ENCODE measurements at places on chromosomes 4 and X.
A peak's percentile ranks its signal among the peaks of the same experiment; 100 is the strongest.

GRCh38 chr4:185358959-185359358 lies 36.8 kb downstream of the LRP2BP start:
- DNase-seq = no peak

DNA sequence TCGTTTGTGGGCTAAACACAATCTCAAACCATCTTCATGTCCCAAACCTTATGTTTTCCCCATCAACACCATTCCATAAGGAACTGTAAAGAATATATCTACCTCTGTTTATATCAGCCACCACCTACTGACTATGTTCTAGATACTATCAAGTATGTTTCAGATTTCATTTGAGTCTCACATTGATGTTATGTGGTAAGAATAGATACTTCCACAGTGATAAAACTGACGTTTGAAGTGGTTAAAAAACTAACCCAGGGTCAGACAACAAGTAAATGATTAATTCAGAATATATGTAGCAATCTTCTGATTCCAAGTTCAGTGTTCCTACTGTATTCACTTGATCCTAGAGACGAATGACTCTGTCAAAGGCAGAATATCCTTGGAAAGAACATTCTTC lies 156.8 kb upstream of the RASGEF1B start:
- DNase-seq = no peak

DNA sequence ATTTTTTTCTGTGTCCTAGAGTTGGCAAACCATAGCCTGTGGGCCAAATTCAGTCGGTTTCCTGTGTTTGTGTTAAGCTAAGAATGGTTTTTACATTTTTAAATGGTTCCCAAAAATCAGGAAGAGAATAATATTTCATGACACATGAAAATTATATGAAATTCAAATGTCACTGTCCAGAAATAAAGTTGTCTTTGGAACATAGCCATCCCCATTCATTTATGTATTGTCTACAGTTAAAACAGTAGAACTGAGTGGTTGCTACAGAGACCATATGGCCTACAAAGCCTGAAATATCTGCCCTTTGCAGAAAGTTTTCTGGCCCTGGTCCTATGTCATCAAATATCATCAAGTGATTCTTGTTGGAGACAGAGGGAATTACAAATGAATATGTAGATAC lies 15.5 kb downstream of the FRMPD4 start:
- no peak for DNase-seq

DNA sequence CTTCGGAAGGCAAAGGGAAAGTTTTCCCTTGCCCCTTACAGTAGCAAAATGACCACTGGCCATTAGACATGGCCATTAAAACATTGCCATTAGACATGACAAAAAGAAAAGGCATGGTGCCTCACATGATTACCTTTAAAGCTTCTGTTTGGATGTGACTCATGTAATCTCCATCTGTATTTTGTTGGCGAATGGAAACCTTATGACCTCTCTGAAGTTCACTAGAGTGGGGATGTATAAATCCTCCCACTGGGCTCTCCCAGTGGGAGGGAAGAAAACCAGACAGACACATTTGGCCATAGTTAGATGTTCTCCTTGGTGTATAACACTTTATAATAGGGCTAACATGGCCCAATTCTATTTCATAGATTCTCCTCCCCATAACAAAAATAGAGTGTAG lies 152.6 kb downstream of the MAGEB17 start:
- DNase-seq = no peak

- no peak for DNase-seq
Measured at GRCh38 chr4:6119507-6120020, 80.8 kb downstream of the JAKMIP1 start.

GRCh38 chr4:3196670-3197359 lies 52.1 kb upstream of the MSANTD1 start:
- DNase-seq = no peak

DNA sequence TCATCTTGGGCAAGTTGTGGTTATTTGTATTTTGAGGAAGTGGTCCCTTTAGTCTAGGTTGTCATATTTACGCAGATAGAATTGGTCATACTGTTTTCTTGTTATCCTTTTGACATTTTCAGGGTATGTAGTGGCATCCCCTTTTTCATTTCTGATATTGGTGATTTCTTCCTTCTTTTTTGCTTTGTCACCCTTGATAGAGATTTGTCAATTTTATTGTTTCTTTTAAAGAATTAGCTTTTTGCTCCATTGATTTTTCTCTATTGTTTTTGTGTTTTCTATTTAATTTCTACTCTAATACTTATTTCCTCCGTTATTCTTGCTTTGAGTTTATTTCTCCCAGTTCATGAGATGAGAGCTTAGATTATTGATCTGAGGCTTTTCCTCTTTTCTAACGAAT lies 87.7 kb downstream of the CPEB2 start:
- DNase-seq = no peak

GRCh38 chrX:150482537-150483206 lies 85.7 kb upstream of the MTM1 start:
- DNase-seq = no peak

DNA sequence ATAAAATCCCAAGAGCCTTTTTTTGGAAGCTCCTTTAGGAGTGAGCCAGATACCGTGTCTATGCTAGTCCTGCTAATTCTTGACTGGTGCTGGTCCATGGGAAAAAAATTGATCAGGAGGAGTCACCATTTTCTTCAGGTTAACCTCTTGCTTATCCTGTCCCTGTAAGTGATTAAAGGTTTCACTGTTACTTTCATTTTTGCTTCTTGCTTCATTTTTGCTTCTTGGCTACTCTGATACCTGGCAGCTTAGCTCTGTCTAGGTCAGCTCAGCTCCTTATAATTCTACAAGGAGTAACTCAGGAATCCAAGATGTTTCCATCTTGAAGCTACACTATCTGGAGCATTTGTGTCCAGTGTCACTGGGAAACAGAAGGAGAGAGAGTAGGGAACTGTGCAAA lies 45.7 kb downstream of the AFM start:
- no peak for DNase-seq

- DNase-seq = peak; percentile 71
Measured at GRCh38 chr4:165343353-165344191, 16.1 kb downstream of the MSMO1 start.

GRCh38 chrX:30504309-30504708 lies 73.3 kb downstream of the TASL start:
- DNase-seq = peak; percentile 45

DNA sequence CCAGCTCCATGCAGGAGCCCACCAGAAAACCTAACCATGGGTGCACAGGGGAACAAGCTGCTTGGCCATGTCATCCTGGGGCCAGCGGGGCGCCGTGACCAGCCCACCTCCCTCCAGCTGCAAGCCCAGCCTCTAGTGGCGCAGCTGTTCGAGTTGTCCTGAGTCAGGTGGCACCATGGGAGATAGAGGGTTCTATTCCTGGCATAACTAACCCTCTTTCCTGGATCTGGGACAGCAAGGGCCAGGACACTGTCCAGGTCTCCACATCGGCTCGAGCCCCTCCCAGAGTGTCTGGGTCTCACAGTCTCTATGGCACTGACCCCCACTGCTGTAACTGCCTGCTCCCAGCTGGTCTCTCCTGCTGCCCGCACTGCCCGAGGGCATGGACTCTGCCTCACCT lies 16.7 kb downstream of the ABLIM2 start:
- DNase-seq = no peak

GRCh38 chr4:87865960-87866598 lies 33.3 kb downstream of the MEPE start:
- DNase-seq = no peak

DNA sequence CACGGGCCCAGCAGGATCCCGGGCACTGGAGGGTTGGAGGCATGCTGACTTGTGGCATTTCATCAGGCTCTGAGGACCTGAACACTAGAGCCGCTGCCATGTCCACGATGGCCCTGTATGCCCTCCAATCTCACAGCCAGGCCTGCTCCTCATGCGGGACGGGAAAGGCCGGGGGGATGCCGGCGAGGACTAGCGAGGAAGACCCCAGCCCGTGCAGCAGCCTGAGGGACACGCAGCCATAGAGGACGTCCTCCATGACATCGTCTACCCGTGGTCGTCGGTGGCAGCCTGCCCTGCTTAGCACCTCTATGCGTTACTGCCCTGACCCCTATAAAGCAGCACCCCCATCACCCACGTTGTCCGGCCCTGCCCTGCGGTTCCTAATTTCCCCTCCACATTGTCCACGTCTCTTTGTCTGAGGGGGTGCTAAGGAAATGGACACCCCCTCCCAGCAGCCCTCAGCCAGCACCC lies 32.6 kb downstream of the HMX1 start:
- no peak for DNase-seq

DNA sequence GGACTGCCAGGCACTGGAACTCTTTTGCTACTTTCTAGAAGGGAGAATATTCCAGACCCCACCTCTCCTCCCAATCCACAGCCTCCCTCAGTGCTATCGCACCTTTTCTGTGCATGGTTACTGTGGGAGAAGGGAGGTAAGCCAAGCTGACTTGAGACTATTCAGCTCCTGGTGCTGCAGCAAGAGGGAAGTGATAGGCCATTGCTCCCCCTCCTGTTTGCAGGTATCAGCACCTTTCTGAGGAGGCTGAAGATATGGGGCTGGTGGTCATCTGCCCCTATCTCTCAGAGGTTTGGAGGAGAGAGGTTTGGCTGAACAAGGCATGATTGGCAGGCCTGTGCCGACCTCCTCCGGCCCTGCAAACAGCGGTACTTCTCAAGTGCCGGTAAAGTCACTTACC lies 103.3 kb upstream of the GATB start:
- DNase-seq = no peak

- no peak for DNase-seq
Measured at GRCh38 chrX:119758731-119759247, 401 bp downstream of the SOWAHD start.

DNA sequence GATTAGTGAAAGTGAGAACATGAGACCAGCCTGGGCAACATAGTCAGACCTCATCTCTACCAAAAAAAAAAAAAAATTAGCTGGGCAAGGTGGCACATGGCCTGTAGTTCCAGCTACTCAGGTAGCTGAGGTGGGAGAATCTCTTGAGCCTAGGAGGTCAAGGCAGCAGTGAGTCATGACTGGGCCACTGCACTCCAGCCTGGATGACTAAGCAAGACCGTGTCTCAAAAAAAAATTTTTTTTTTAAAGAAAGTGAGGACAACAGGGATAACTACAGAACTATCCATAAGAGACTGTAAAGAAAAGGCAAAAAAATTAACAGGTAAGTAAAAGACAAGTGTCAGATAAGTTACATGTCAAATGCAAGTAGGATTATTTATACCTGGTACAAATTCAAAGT lies 13.5 kb upstream of the SPP1 start:
- no peak for DNase-seq

GRCh38 chr4:88159229-88159725 lies 838 bp upstream of the ABCG2 start:
- no peak for DNase-seq

Data from NCI-H1417 (cell line).